Caki2 (cell line): ENCODE measurements at places on chromosomes 3 and 15.

- DNase-seq = no peak
These were observed 76.9 kb downstream of the CACNA1D start for GRCh38 chr3:53571264-53571663.

DNA sequence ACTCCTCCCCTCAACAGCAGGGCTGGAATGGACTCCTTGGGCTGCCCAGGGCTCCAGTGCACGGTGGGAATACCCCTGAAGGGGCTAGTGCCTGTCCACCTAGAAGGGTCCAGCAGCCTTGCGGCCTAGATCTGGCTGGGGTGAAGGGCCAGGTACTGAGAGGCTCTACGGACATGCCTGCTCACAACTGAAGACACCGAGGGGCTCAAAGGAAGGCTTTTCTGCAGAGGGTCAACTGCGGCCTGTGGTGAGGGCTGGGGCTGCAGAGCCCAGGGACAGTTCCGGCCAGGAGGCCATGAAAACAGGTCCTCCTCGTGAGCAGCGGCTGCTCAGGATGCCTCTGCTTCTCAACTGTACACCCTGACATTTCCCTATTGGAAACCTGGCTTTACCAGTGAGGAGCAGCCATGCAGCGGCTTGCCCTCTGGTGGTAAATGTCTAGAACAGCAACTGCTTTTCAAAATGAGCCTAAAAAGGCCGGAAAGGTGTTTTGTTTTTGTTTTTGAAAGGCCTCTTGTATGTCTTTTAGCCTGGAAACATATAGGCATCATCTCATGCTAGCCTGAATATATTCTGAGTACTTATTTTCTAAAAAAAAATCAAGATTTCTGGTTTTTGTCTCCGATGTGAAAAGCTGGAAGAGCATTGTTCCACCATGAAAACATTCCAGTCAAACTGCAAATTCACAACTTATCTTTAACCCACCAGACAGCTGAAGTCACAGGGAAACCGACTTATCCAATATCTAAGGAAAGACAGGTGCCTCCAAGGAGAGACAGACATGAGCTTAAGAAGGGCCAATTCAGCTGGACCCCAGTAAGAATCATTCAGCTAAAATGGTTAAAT lies 163.4 kb downstream of the KLF13 start:
- peak; percentile 51 for DNase-seq

GRCh38 chr3:4271834-4272233 lies 31.3 kb upstream of the SETMAR start:
- peak; percentile 3 for DNase-seq

GRCh38 chr3:35262406-35262805 lies 376.9 kb upstream of the ARPP21 start:
- DNase-seq = no peak

GRCh38 chr3:133868758-133869475 lies 26.8 kb downstream of the RAB6B start:
- DNase-seq = no peak

DNA sequence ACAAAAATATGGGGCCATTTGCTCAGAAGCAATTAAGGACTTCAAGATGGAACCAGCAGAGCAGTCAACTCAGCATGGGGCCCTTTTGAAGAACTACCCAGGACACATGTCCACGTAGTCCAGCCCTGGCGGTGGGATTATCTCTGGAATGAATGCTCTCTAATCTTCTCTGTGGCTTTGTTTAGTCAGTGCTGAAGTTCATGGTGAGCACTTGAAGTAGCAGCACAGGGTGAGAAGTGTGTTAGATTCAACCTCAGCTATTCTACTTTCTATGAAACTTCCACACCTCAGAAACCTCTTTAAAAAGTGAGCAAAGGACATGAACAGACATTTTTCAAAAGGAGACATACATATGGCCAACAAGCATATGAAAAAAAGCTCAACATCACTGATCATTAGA lies 74.4 kb downstream of the THRB start:
- DNase-seq = no peak

GRCh38 chr3:156250550-156250949 lies 130.2 kb downstream of the KCNAB1 start:
- no peak for DNase-seq

GRCh38 chr3:30342318-30343060 lies 263.9 kb upstream of the TGFBR2 start:
- DNase-seq = peak; percentile 53

DNA sequence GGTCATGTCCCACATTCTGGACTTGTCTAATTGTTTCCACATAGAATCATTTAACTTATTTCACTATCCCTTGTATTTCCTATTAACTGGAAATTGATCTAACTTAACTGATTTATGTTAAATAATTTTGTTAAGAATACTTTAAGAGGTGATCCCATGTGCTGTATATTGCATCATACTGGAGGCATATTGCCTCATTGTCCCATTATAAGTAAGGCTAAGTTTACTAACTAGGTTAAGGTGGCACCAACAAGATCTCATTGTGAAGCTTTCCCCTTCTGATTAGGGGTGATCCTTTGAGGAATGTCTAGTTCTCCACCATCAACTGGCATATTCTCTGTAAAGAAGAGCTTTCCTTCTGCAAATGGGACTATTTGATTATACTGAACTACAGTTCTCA lies 24.4 kb downstream of the MAP1A start:
- DNase-seq = no peak

DNA sequence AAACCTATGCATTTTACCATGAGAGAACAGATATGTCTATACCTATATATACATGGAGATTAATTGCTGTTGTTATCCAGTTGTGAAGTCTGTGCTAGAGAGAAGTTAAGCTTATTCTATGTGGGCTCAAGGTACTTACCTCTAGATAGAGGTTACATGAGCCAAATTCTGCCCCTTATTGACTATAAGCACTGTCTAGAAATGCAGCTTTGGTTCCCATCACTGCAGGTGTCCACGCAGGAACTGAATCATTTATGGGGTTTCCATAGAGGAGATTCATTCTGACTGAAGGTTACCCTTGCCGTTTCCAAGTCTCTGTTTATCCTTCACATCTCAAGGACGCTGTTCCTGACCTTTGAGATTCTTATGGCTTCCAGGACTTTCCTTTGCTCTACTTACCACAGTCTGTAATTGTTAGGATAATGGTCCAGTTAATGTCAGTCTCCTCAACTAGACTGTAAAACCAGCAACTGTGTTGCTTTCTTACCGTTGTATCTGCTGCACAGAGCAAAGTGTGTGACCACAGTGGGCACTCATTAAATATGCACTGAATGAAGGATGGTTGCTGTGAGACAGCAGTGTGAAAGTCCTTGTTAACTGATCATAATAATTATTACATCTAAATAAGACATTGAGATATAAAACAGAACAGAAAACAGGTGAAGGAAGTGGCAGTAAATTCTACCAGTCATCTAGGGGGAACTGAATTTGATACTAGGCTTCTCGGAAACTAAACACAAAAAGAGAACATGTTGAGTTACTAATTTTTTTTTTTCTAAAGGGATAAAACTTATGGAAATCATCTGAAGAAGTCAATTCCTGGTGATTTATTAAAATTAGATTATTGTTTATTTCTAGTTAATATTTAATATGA lies 44.0 kb upstream of the BCL6 start:
- DNase-seq = no peak

DNA sequence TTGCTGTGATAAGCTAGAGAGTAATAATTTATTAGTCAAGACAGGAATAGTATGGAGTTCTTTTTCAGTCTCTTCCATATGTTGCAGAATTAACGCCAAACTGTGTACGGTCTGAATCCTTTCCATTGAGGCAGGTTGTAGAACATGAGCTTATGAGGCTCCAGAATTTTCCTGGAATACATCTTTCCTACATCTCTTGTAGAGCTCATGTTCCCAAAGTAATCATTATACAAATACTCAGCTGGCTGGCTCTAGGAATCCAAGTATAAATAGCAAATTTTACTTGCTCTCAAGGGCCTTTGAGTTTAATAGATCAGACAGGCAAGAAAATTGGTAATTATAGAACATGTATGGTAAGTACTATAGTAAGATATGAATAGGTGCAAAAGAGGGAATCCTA lies 419.4 kb downstream of the RBMS3 start:
- DNase-seq = no peak

DNA sequence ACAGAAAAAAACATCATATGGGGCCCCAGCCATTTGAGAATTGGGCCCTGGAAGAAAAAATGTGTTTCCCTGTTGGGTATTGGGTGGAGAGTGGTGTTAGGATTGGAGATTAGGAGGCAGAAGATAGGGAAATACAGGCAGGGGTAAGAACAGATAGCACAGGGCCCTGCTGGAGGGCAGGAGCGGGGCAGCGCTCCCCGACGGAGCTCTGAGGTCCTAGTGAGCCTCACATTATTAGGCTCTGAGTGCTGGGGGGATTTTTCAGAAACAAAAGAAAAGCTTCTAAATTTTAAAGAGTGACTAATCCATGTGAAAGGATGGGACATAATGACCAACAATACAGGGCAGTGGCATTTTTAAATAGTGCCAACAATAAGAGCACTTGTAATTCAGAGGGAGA lies 241.2 kb downstream of the SOX2 start:
- DNase-seq = no peak

GRCh38 chr3:30269751-30270445 lies 336.5 kb upstream of the TGFBR2 start:
- peak; percentile 16 for DNase-seq

DNA sequence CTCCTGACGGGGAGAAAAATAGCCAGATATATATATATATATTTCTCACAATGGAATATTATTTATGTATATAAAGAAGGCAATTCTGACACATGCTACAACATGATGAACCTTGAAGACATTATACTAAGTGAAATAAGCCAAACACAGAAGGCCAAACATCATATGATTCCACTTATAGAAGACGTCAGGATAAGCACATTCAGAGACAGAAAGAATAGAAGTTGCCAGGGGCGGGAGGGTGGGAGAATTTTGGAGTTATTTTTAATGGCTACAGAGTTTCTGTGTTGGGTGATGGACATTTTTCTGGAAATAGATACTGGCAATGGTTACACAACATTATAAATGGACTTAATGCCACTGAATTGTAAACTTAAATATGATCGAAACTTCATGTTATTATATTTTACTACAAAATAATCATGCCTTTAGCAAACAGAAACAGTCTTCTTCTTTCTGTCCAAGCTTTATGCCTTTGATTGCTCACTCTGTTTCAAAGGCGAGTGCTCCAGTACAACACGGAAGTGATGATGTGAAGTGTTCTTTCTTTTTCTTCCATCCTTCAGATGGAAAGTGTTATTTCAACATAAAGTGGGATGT lies 514.0 kb downstream of the OCA2 start:
- DNase-seq = no peak

GRCh38 chr3:119783255-119783654 lies 1.4 kb downstream of the NR1I2 start:
- no peak for DNase-seq

DNA sequence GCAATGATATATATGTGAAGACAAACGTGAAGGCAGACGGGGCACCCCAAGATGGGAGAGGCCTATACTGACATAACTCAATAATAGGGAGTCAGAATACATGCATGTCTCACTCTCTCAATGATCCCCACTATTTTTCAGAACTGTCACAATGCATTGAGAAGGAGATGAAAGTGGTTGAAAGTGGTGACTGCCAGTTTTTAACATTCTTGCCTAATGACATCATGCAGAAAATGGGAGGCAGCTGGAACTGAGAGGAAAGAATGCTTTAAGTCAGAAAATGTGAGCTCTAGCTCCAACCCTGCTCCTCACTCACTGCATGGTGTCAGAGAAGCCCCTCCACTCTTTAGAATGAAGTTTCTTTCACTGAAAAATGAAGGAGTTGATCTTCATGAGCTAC lies 55.3 kb upstream of the P2RY1 start:
- no peak for DNase-seq

DNA sequence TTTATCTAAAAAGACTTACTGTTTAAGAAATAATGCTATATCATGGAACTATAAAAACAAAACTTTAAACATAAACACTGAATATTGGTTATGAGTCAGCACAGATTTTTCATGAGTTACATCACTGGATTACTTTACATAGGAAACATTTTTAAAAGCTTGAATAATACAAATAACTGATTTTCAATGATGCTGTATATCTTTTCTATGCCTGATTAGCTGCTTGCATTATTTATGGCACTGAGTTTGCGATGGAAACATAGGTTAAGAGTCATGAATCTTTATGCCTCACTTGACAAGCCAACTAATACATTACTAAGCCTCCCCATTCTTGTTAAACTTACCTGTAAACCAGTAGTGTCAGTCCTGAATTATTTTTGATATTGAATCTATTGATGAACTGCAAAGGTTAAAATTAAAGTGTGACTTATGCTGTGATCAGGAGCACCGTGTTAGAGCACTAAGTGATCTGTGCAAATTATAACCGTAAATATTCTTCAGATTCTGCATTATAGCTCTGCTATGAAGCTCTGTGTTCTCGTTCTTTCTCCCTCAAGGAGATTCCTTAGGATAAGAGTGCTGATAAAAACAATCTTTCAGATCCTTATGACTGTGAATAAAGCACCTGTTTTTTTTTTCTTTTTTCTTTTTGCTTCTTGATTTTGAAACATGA lies 437.3 kb upstream of the BCHE start:
- peak; percentile 43 for DNase-seq

GRCh38 chr3:46542801-46543201 lies 23.3 kb downstream of the LRRC2 start:
- DNase-seq = no peak

DNA sequence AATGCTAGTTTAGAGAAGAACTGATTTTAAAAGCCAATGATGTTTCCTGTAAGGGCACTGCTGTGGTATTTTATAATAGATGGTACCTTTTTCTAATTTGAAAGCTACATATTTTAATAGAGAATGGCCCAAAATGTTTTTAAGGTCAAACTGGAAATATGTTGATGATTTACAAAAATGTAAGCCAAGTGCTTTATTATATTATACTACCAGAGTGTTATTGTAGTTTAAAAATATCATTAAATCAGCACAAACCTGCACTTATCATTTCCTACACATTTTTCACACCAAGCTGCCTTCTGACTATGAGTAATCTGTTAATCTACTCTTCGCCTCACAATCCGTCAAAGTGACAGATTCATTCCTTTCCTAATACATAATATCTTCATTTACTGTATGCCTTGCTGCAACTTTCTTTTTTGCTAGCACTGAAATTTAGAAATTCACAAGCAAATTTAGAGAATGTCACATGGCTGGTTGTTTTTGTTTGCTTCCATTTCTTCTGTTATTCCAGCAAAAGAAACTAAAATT lies 126.4 kb upstream of the FAM3D start:
- DNase-seq = no peak

- no peak for DNase-seq
These were observed 15.6 kb downstream of the B4GALT4 start for GRCh38 chr3:119225121-119225520.

GRCh38 chr3:195269375-195270078 lies 1.4 kb downstream of the XXYLT1 start:
- DNase-seq = no peak

- DNase-seq = peak; percentile 30
These were observed 54.5 kb upstream of the GOLGA6B start for GRCh38 chr15:72599855-72600464.

- DNase-seq = peak; percentile 50
These were observed 1.8 kb downstream of the WWTR1 start for GRCh38 chr3:149655826-149656574.

- no peak for DNase-seq
These were observed 19.9 kb downstream of the TRANK1 start for GRCh38 chr3:36924744-36925521.
